CD4-positive, alpha-beta T cell treated with Interleukin-15 for 4 hours (primary cell): ENCODE measurements at places on chromosomes 13 and 19.

GRCh38 chr13:24039621-24040475 lies 120.7 kb upstream of the SPATA13 start:
- no peak for DNase-seq

DNA sequence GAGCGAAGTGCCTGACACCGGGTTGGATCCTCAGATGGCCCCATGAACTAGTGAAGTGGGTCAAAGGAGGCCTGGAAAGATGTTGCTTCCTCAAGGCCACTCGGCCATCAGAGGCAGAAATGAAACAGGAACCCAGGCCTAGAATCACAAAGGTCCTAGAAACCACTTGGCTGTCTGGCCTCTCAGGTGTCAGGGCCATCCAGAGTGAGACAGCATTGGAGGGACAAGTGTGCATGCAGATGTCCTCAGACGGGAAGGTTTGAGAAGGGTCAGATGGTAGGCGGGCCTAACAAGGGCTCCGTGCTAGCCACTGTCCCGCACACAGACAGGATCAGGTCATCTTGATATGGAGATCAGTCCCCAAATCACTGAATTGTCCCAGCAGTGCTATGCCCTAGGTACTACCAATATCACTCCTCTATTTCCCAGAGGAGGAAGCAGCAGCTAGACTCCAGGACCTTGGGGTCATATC lies 14.3 kb downstream of the CCDC97 start:
- DNase-seq = no peak

GRCh38 chr19:39194832-39195542 lies 1.8 kb upstream of the NCCRP1 start:
- no peak for DNase-seq

- no peak for DNase-seq
Measured at GRCh38 chr19:51272183-51272810, 21.4 kb downstream of the SIGLECL1 start.

DNA sequence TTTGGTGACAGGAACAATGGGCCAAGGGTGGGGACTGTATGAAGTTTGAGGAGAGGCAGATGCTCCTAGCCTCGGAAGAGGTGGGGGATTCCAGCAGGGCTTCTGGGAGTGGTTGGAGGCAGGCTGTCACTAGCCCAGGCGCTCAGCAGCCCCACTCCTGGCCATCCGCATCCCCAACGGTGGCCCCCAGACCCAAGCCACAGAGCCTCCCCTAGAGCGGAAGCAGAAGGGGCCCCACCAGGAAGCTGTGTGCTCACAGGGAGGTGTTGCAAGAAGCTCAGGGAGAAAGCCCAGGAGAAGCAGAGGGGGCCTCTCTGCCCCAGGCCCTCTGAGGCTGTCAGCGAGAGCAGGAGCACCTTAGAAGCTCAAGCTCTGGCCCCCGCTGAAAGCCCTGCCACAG lies 8.3 kb downstream of the PRAM1 start:
- DNase-seq = no peak

GRCh38 chr13:32278426-32278825 lies 36.7 kb downstream of the ZAR1L start:
- DNase-seq = no peak

- DNase-seq = no peak
Measured at GRCh38 chr13:48902368-48902767, 73.3 kb upstream of the FNDC3A start.

GRCh38 chr19:48793271-48793670 lies 17.6 kb downstream of the BCAT2 start:
- DNase-seq = no peak

GRCh38 chr13:70630247-70630646 lies 522.0 kb upstream of the KLHL1 start:
- DNase-seq = no peak

DNA sequence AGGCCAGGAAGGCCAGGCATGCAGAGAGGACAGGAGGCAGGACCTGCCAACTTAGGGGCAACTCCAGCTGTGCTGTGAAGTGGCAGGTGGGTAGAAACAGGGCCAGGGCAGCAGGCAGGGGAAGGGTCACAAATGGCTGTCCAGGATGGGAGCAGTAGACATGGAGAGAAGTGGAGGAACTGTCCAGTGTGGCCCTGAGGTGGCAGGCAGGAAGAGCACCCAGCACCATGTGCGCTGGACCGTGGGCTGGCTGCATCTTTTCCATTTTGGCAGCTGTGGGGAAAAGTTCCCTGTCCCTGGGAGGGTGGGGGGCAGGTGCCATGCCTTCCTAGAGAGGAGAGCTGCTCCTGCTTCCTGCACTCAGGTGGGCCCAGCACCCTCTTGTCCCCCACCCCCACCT lies 13.8 kb downstream of the DEDD2 start:
- DNase-seq = no peak

DNA sequence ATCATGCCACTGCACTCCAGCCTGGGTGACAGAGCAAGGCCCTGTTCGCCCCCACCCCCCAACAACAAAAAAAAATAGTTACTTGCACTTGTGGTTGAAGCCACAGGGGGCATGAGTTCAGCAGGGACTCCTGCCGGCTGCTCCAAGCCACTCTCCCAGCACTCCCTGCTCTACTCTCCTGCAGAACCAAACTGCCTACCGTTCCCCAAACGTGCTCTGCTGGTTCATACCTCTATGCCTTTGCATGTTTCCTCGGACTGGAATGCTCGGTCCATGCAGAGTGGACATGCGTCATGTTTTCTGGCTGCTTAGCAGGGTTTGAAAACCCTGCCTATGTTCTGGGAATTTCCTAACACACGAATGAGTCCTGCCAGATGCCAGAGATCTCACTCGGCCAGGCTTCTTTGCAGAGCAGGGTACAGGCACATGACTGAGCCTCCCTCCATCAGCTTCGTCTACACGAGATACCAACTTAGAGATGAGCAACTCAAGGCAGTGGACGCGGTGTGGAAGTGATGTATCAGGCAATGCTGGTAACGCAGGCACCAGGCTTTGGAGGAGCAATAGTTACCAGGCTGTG lies 8.5 kb upstream of the SLC25A15 start:
- DNase-seq = no peak

GRCh38 chr13:48849515-48849914 lies 126.2 kb upstream of the FNDC3A start:
- no peak for DNase-seq

DNA sequence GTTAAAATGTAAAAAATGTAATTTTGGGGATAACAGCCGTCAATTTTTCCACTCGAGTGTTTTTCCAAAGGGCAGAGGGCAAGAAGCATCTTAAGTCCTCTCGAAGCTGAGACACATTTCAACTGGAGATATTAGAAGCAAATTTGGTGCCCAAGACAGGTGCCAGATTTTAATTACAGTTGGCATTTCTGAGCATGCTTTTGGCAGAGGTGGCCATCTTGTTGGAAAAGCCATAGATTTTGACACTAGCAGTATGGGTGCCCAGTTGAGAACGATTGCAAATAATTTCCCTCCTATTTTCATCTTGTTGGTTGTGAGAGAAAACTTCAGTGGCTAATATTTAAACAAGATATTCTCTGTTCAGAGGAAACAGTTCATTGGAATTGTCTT lies 146.3 kb downstream of the TM9SF2 start:
- no peak for DNase-seq

DNA sequence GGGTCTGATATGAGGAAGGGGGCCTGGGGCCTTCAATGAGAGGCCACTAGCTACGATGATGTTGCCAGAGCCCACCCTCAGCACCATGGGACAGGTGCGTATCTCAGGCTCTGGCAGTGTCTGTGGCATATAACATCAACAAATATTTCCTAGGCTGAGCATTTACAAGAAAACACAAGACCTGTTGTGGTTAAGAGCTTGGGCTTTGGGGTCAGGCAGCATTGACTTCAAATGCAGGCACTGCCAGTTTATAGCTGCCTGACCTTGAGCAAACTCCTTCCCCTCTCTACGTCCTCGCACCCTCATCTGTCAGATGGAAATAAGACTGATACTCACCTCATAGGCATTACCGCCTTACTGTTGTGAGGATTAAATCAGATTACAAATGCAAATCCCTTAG lies 156.0 kb downstream of the KATNAL1 start:
- no peak for DNase-seq

- no peak for DNase-seq
Measured at GRCh38 chr19:7742575-7742974, 4.8 kb downstream of the CD209 start.

- no peak for DNase-seq
Measured at GRCh38 chr19:49241769-49242168, 83.2 kb downstream of the SLC6A16 start.

- no peak for DNase-seq
Measured at GRCh38 chr13:98129059-98129746, 13.7 kb upstream of the FARP1 start.

GRCh38 chr19:21568816-21569493 lies 63.6 kb downstream of the ZNF429 start:
- peak; percentile 96 for DNase-seq

- DNase-seq = no peak
Measured at GRCh38 chr13:71454509-71454908, 412.5 kb downstream of the DACH1 start.

GRCh38 chr13:63455938-63456337 lies 2040.3 kb upstream of the PCDH20 start:
- DNase-seq = no peak

- no peak for DNase-seq
Measured at GRCh38 chr13:59352600-59352999, 811.1 kb downstream of the DIAPH3 start.

DNA sequence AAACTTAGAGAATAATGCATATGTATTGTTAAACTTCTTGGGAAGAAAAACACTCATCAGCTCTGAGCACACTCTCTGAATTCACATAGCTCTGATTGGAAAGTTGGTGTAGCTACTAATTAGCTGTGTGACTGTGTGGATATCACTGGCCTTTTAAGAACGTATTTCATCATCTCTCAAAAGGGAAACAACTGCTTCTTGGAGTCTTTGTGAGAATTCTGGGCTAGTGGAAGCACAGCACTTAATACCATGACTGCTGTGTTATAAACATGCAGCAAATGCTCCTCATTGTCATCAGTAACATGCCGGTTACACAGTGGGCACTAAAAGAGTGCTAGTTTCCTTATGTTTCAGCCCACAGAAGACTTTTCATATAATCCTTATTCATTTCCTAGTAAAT lies 220.9 kb upstream of the CSNK1A1L start:
- DNase-seq = no peak

DNA sequence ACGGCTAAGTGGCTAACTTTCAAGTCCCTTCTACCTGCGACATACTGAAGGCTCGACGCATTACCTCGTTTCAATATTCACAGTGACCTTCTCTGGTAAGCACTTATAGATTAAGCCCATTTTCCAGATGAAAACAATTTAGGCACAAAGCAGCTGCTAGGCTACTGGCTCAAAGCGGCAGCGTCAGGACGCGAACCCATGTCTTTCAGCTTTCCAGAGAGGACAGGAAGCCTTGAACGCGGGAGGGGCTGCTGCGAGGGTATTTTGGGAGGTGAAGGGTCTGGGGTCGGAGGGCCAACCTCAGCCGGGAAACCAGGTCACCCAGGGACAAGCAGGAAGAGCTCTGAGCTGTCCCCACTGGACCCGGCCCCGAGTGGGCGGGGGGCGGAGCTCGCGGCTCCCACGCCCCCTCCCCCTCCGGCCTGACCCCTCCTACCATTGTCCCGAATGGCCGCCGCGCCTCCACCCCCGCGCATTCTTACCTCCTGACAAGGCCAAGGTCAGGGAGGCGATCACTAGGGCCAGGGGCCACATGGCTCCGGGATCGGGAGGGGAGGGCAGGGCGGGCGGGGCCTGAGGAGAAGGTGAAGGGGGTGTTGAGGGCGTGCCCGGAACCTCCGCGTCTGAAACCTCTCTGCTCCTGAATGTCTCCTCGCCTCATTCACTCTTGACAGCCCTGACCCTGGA lies at the start of gene KLK13:
Gene KLK13, minus strand, starts transcription at position 559 of the 687 bp plus-strand sequence. Its CDS starts 25 bp downstream, at position 534.
- DNase-seq = no peak

DNA sequence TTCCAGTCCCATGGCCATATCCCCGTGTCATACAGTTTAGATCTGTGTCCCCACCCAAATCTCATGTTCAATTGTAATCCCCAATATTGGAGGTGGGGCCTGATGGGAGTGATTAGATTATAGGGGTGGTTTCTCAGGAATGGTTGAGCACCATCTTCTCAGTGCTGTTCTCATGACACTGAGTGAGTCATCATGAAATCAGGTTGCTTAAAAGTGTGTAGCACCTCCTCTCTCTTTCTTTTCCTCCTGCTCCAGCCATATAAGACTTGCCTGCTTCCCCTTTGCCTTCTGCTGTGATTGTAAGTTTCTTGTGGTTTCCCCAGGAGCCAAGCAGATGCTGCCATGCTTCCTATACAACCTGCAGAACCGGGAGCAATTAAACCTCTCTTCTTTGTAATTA lies 197.8 kb downstream of the NALCN start:
- DNase-seq = no peak

DNA sequence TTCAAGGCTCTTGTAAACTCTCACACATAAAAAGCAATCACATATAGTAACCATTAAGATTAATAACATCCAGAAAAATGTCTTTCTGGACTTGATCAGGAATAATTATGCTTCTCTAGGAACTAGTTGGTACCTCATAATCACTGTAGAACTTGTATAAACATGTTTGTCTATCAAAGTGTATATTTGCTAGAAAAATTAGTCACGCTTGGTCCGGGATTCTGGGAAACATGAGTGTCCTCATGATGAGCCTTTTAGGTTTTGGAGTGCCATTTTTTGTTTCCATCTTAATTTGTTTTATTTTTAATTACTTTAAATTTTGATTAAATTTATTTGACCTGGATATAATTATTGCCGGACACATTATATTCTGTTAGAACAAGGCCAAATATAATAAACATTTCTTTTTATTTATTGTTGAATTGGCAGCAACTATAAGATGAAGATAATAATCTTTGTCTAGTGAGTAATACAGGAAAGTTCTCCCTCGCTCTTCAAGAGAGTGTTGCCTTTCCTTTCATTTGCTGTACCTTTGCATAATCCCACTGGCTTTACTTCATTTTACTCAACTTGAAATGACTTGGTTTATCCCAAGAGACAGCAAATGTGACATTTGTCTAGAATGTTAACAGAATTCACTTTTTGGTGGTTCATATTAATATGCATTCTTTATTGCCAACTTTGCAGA lies 207.0 kb downstream of the NALCN start:
- no peak for DNase-seq

- DNase-seq = no peak
Measured at GRCh38 chr13:50610238-50610637, 233.3 kb downstream of the DLEU7 start.

DNA sequence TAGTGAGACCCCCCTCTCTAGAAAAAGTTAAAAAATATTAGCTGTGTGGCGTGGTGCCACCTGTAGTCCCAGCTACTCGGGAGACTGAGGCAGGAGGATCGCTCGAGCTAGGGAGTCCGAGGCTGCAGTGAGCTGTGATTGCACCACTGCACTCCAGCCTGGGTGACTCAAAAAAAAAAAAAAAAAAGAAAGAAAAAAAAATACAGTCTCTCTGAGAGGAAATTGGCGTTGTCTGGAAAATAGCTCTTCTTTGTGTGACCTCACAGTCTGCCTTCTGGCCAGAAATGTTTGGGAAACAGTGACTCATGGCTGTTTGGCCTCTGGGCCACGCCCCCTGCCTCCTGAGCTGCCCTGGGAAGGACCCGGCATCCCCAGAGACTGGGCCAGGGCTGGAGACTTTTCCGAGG lies 10.7 kb downstream of the MARCHF2 start:
- no peak for DNase-seq

DNA sequence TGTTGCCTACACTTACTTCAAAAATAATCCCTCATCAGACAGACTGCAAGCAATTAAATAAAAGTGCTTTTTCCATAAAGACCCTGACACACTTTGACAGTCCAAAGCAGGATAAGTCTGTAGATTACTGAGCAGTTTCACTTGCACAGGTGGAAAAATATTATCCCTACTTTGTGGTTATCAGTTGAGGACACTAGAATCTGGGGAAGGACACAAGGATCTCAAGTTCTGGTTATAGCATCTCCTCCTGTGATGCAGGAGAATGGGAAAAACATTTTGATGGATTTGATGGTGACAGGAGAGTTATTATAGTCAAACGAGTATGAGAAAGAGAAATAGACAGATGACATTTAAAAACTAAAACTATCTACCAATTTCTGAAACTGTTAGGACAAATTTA lies 122.9 kb upstream of the PCDH9 start:
- no peak for DNase-seq
